Natural killer cell (primary cell): ENCODE measurements at places on chromosomes 12 and 14. TPM values are rescaled to one million over a fixed set of nuclear protein-coding genes. Genes with fewer than 3 reads are reported as not detected.

GRCh38 chr12:106285982-106286381, 16.6 kb upstream of the TCP11L2 start:
- DNase-seq, result no peak

GRCh38 chr14:28779456-28779855, 12.9 kb downstream of the FOXG1 start:
- DNase-seq, result no peak

GRCh38 chr12:56636675-56637540, 6.8 kb upstream of the BAZ2A start:
- peak; percentile 85 for DNase-seq

GRCh38 chr14:94395888-94396574, 7.6 kb upstream of the SERPINA1 start:
- no peak for DNase-seq

DNA sequence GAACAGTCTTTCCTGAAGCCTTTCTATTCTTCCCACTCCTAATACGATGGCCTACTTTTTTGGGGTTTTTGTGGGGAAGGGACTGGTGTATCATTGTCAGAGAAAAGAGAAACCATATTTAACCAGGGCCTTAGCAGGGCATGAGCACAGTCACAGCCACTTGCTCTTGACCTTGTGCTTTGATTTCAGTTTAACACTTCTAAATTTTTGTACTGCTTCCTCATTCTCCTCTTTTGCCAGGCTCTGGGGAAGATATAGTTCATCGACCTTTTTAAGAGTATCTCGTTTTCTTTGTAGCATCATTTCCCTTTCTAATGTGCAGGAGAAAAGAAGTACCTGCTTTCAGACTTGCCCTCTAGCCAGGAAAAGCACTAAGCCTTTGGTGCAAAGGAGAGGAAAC, 2.2 kb downstream of the ZBTB1 start:
- peak; percentile 48 for DNase-seq

- peak; percentile 33 for DNase-seq
Measured at GRCh38 chr12:12684375-12685106, 11.4 kb downstream of the GPR19 start.

- DNase-seq, result no peak
Measured at GRCh38 chr12:20547816-20548575, 147.1 kb upstream of the SLCO1C1 start.

Gene MAP3K12
- 15.3 TPM for total RNA-seq

Gene PTCSC3
- not detected for total RNA-seq

DNA sequence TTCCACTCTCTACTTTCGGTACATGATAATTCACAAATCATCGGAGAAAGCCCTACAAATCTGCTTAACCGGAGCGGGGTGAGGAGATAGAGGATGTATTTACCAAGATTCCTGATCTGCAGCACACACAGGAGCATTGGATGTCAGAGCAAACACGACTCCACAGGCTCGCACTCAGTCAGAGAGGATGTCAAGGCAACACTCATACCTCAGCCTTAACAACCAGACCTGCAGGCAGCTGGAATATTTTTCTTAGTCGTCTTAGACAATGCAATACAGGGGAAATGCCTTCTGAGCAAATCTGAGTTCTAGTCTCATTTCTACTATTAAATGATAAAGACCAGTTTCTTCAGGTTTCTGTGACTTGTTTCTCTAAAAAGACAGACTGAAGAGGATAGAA, 159.3 kb upstream of the CPNE8 start:
- DNase-seq, result no peak

Gene CNTN1
- not detected for total RNA-seq

DNA sequence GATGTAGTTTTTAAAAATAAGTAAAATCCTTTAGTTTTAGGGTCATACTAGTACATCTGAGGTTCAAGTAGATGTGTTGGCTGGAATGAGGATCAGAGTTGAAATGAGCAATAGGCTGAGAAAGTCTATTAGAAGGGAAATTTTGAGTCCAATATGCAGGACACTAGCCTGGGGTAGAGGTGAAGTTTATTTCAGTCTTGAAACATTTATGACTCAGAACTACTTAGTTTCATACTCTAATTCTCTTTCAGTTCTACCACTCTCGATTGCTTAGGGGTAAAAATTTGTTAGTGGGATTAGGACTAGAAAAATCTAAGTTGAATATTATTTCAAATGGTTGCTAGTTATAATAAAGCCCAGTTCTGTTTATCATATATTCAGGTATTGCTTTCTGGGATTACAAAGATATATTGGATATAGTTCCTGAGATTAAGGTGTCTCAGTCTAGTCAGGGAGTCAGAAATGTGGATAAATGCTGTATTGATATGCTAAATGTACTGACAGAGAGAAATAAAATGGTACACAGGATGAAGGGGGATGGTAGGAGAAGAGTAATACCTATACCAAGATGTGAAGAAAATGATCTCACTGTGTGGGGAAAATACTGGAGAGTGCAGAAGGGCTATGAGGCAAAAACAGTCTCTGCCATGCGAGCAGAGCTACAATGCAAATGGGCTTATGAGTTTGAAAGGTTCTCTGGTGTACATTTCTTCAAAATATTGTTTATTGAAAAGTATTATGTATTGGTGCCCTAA, 395.8 kb upstream of the FBXO33 start:
- no peak for DNase-seq

GRCh38 chr14:104150136-104151025, 12.0 kb downstream of the KIF26A start:
- DNase-seq, result no peak

Gene RNASE2
- 53.6 TPM for total RNA-seq

Gene LUM
- total RNA-seq, result not detected

DNA sequence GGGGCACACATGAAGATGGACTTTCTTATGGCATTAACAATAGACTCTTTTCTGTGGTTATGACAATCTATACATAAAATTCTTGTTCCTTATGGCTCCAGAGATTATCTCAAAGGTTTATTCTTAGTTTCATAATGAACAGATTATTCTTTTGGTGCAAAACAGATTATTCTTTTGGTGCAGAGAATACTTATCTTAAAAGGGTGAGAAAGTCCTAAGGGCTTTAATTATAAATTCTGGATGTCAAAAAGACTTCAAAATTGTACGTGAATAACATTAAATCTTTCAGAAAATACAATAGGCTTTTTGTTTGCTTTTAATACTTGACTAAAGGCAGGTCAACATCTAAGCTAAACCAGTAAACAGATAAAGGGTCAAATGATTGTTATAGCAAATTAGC, 69.3 kb downstream of the MNAT1 start:
- DNase-seq, result no peak

Gene CSAD
- total RNA-seq, result 54.4 TPM

DNA sequence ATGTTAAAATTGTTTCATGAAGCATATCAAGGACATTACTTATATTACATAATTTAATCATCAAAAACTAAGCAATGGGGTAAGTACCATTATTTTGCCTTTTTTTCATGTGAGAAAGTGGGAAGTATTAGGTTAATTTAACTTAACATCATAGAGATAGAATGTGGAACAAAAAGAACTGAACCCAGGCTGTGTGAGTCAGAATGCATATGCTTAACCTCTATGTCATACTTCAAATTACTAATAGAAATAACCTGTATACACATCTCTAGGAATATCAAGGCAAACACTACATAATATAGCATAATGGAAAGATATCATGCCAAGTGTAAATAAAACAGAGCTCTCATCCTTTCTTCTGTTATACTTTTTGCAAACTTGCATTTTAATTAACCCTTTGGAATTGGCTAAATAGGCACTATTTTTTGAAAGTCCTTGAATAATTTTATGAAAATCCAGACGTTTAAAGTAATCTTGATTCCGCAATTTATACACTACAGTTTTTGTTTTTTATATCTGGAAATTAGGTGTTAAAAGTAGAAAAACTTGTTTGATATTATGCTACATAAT, 777.7 kb downstream of the SLC6A15 start:
- DNase-seq, result no peak

DNA sequence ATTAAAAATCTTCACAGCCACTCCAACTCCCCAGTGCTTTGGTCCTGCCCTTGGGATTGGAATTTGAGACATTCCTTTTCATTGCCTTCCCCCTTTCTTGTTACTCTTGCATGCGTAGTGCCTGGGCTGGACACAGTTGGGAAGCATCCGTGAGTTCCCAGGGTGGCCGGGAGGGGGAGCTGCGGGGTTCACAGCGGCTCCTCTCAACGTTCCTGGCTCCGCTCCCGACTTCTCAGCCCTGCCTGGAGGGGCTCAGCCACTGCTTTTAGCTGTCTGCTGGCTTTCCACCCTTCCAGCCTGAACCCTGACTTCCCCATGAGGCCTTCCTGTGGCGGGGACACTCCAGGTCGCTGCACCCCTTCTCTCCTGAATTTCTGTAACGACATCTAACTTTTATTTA, 3.2 kb downstream of the TEX52 start:
- peak; percentile 23 for DNase-seq

Gene SMIM41
- not detected for total RNA-seq

GRCh38 chr12:26732005-26732908, 100.7 kb downstream of the ITPR2 start:
- DNase-seq, result no peak

DNA sequence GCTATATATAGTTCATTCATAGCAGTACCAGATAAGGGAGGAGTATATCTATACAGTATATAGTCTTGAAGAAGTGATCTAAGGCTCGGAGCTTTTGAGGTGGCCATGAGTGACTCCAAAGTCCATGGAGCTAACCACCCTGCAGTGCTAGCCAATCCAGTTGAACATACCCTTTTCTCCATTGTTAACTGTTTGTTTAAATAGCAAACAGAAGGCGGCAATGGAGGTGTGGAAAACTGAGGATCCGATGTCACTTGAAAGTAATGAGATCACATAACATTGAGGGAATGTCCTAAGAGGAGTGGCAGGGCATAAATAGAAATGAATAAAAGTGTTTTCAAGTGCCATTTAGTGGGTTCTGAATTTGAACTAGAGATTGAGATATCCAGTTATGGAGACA, 12.4 kb upstream of the SNAPC1 start:
- DNase-seq, result no peak

- no peak for DNase-seq
Measured at GRCh38 chr14:39472078-39472477, 39.8 kb upstream of the FBXO33 start.

DNA sequence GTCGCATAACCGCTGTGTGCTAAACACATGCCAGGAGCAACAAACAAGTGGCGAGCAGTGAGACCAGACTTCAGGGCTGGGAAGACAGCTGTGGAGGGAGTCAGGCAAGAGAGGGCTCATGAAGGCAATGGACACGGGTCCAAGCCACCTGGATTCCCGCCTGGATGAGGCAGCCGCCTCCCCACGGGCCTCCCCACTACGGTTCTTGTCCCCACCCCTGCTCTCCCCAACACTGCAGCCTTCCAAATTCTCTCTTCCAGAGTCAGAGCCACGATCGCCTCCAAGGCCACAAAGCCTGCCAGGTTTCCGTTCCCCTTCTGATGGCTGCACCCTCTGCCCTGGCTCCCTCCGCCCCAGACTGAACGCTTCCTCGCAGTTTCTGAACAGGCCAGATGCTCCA, 36.1 kb upstream of the PIWIL1 start:
- no peak for DNase-seq

DNA sequence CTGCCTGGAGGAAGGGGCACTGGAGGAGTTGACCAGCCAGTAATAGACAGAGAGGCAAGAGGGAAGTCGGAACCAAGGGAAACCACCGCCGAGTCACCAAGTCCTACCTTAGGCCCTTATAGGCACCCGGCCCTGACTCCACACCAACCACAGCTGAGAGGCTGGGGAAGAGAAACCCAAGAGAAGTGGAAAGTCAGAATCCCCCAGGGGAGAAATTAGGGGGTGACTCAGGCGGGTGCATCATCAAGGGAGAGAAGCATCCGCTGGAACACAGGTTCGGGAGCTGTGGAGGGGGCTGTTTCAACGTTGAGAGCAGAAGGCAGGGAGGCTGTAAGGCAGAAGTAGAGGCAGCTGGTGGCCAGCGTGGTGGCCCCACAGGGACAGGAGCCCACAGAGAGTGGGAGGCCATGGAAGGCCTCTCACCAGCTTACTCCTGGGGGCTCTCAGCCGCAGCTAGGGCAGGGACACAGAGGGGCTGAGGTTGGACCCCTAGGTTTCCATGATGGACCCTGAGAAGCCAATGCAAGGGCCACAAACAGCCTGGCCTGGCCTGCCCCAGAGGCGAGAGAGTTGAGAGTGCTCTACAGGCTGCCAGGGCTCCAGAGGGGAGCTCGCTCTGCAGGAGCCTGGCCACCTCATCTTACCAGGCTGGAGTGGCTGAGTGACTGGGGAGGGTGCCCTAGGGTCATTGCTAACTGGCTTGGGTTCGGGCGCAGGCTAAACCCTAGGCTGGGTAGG, 1.4 kb upstream of the TRMT61A start:
- DNase-seq, result no peak

DNA sequence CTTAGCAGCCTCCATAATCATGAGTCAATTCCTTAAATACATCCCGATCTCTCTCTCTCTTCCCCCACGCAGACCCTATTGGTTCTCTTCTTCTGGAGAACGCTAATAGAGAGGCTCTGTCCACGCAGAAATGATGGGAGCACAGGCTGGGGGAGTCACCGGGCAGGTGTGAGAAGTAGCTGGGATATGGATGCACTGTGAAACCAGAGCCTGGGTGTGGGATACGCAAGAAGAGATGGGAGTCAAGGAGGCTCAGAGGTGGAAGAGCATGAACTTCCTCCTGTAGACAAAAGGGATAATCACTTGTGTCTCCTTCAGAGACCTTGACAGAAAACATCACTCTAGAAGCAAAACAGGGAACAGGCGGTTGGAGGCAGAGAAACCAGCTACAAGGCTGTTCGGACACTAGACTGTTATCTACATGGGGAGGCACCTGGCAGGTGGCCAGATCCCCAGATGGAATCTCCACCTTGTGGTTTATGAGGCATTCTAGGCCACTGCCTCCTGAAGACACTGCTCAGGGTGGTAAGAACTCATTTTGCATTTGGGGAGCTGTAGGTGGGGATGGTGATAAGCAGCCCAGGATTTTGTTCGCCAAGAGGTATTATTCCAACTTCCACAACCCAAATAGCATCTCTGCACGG, 7.2 kb upstream of the SELPLG start:
- DNase-seq, result no peak

Gene SLC25A47
- not detected for total RNA-seq

GRCh38 chr12:130966443-130967030, 12.8 kb downstream of the ADGRD1 start:
- DNase-seq, result no peak

GRCh38 chr12:111330800-111331752, 37.8 kb downstream of the PHETA1 start:
- no peak for DNase-seq

DNA sequence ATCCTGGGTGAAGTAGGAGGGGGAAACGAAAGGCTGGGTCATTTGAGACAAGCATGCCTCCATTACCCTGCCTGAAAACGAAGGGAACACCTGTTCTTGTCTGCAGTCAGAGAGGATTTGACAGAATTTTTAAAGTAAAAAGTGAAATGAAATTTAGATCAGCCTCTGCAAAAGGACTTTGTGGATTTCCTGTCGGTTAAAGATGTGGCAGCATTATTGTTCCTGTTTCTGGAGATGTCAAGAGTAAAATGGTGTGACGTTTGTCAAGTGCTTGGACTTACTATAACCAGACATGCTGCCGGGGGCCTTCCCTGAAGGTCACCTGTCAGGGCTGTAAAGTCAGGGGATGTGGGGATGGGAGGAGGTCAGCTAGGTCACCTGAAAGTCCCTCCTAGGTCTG, 32.0 kb downstream of the NRXN3 start:
- DNase-seq, result no peak
